CD4-positive, alpha-beta T cell treated with Interleukin-15 for 4 hours (primary cell): ENCODE measurements at places on chromosomes 1 and 21.

DNA sequence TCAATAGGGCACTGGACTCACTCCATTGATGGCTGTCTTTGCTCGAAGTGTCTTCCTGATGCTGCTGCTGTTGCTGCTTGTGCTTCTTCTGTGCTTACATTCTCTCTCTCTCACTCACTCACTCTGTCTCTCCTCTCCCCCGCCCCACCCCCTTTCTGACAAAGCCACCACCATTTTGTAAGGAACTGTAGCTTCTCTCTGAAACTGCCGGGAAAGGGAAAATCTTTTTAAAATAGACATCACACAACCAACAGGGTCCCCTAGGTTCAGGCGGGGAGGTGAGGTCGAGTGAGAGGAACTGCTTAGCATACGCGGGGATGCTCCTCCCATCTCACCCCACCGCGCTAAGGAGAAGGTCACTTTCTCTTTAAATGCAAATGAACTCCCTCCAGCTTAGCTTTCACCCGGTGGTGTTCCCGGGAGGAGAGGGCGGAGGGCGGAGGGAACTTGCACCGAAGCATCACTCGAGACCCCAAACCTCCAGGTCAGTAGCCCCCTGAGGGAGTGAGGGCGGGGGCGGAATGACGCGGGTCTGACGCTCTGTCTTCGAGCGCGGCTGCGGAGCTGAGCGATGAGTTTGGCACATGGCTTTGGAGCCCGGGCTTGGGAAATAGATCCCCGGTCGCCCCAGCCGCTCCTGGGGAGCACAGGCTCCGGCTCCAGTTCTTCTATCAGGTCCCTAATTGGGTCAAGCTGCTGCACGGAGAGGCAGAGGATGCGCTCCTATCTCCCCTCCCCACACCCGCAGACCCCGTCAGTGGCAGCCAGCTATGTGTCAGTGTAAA lies at the start of gene CCDC28B:
Gene CCDC28B, plus strand, starts transcription at position 370 of the 785 bp plus-strand sequence. CDS start 1,341 bp downstream, outside the sequence.
- DNase-seq = peak; percentile 46

DNA sequence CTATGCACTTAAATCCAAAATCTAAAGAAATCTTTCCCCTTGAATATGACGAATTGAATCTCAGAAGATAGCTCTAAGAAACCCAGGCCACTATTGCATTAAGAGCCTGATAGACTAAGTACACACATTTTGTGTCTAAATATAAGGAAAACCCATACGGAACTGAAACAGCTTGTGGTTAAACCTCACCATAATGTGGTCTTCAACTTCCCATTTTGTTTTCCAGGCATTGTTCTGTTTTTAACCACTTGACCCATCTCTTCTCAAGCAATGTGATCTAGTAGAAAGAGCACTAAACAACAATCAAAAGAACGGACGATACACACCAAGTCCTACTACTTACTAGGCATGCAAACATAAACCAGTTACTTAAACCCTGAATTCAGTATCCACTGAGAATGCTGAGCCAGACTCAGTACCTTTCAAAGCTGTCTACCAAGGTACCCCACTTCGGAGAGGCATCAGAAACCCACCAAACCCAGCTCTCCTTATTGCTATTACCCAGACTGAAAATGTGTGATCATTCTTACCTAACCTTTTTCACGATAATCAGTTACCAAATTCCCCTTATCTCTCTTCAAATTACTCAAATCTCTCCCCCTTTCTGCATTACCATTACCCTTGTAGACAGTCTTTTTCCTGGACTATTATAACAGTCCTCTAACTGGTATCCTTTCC lies 12.8 kb downstream of the OTUD7B start:
- peak; percentile 12 for DNase-seq

DNA sequence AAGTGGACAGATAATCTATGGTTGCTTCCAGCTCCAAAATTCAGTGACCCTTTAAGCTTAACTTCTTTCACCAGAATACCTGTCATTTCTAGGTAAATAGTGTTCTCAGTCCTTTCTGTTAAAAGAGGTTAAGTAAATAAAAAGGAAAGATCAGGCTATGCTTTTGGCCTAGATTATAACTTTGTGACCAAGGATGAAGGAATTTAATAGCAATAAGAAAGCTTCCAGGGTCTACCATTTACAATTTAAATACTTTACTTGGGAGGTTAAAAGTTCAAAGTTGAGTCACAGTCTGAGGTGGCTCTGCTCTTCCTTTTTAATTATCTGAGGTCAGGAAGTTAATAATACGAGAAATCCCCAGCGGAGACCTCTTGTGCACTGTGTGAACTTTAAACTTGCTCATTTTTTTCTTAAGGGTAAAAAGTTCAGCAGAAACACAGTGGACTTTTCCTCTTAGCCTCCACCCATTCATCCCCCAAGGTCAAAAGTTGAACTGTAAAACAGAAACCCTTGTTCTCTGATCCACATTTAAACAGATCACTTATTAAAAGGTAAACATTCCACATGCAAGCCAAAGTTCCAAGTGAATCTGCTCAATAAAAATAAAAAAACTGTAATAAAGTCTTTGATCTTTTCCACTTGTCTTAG lies 187.1 kb downstream of the NRIP1 start:
- DNase-seq = no peak

DNA sequence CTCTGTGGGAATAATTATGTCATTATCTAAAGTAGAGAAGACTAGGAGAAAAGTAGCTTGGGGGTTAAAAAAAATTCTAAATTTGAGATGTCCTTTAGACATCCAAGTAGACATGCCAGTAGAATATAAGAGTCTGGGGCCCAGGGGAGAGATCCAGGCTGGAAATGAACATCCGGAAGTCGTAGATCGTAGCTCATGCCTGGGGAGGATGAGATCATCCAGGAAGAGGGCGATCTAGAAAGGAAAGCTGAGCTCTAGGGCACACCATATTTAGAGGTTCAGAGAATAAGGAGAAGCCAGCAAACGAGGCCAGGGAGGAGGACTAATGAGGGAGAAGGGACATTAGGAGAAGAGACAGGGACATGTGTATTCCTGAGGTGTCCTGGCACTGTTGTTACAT lies 12.2 kb downstream of the NGF start:
- DNase-seq = no peak

DNA sequence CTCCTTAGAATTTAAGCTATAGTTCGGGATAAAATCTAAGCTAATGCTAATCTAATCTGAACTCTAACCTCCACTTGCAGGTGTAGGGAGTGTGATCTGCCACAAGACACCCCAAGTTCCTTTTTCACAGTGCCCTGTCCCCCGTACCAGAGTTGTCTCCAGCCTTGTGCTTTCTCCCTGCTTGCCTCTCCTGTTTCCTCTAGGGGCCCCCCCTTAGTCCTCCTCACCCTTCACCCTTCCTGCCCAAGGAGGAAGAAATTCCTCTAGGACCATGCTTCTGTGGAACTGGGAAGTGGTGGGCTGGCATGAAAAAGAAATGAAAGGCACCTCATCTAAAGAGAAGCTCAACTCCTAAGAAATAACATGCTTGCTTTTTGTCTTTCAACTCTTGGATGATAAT lies 50.2 kb upstream of the BCL9 start:
- DNase-seq = no peak

DNA sequence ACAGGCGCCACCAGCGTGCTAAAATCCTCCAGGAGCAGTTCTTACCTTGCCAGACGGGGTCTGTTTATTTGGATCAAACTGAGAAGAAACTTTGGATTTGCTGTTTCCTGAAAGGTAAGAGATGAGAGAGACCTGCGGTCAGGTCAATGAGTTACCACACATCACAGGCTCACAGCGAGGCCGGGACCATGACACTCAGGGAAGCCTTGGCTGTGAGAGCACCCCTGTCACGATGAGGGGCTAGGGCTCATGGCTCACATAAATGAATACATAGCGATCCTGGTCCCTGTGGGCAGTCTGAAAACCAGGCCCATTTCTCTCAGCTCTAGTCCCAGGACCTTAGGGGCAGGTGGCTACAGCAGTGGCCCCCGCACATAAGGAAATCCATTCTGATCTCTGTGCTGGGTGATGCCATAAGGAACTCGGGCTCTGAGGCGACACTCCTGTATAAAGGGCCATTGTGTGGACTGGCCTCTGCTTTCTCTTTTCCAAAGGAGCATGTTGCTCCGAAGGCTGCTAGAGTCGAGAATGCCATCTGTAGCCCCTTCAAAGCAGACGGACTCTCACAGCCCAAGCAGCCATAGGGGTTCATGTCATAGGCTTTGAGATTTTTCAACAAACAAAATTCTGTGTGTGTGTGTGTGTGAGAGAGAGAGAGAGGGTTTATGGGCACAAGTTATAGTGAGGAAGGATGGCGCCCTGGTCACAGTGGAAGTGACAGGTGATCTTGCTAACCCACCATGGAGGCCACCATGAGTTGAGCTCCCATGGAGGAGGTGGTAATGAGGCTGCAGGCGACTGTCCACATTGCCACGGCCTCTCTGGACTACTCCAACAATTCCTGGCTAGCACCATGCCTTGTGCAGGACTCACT lies 9.0 kb upstream of the SRM start:
- no peak for DNase-seq

DNA sequence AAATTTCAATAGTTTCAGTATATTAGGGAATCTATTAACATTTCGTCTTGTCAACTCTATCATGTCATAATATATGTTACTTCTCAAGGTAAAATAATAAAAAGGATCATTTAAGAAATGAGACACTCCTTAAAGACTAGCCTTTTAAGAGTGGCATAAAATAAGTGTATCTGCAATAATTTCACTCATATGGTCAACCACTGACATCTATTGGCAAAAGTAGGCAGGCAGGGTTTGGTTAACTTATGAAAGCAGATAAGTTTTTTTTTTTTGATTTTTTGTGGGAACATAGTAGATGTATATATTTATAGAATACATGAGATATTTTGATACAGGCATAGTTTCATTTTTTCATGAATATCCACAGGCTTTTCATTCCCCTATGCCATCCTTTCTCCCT lies 5.5 kb upstream of the RGS21 start:
- no peak for DNase-seq

DNA sequence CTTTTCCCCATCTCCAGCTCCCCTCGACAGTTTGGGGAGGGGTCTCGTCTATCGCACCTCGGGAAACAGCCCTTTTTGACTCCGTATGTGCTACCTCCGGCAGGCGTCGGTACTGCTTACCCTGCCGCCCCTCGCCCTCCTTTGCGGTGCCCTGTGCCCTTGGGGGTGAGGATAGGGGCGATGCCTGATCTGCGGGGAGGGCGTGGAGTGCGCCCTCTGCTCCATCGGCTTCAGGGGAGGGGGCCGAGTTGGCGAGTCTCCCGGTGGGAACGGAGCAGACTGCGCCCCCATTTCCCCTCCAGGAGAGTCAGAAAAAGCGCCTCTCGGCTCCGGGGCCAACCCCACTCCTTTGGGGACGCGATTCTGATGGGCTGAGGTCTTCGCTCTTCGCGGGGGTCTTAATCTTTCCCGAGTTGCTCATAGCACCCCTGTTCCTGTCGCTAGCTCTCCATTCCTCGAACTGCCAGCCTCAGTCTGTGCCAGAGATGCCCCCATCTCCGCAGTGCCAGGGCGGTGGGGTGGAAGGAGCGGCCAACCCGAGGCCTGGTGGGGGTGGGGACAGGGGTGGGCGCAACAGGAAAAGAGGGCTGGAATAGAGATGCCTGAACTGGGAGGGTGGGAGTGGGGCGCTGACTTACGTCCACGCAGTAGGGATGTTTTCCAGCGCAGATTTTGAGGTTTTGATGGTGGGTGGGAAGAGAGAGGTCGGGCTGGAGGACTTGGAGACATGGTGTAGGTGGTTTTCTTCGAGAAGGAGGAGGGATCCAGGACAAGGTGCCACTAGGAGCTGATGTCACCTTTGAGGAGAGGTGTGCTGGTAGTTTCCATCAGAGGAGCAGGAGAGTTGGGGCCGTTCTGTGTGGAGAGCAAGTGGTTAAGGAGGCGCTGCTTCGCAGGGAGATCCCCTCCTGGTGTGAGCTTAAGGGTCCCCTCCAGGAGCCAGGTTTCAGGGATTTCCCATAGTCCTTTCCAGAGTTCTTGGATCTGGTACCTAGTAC lies 674 bp downstream of the PPFIA4 start:
- DNase-seq = no peak

GRCh38 chr1:9891207-9891606 lies 18.9 kb downstream of the CTNNBIP1 start:
- DNase-seq = no peak

DNA sequence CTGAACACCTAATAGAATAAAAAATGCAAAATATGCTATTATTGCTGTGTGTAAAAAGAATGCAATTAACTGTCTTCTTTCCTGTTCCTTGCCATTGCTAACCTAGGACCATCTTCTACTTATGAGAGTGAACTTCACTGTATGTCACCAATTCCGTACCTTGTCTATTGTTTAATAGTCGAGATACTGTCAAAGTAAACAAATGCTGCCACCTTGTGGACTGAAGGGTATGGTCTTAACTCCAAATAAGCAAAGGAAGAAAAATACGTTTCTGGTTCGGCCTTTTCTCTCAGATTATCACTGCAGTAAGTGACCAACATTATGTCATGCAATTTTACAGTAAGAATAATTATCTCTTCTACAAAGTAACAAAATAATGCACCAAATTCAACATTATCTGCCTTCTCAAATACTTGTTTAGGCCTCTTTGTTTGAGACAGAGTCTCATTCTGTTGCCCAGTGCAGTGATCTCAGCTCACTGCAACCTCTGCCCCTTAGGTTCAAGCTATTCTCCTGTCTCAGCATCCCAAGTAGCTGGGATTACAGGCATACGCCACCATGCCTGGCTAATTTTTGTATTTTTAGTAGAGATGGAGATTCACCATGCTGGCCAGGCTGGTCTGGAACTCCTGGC lies 133.4 kb downstream of the COP1 start:
- DNase-seq = peak; percentile 46

DNA sequence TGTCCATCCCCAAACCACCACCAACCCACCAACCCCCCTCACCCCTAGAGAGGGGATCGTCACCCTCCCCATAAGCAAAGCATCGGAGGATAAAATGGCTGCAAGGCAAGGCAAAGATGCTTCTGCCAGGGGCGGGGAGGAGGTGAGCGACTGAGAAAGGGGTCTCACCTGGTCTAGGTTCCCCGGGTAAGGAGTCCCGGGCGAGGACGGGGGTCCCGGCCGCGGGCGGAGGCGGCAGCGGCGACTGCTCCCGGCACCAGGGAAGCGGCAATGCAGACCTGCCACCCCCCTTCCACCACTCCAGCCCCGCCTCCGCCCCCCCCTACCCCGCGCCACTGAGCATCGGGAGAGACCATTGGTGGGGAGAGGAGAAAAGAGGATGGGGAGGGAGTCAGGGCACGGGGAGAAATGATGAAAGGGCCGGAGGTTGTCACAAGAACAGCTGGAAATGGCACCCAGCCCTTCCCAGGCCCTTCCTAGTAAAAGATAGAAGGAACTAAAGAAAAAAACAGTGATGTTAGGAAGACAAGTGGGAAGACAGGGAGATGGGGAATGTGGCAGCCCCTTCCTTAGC lies at the start of gene SV2A:
Gene SV2A, minus strand, starts transcription at position 274 of the 574 bp plus-strand sequence. CDS start 4,004 bp downstream, outside the sequence.
- DNase-seq = peak; percentile 25

GRCh38 chr1:162892906-162893611 lies 32.1 kb upstream of the CCDC190 start:
- no peak for DNase-seq

GRCh38 chr1:167663002-167663772 lies 33.2 kb downstream of the RCSD1 start:
- DNase-seq = no peak

- DNase-seq = no peak
Observed at GRCh38 chr1:14852291-14852690, 253.8 kb downstream of the KAZN start.

DNA sequence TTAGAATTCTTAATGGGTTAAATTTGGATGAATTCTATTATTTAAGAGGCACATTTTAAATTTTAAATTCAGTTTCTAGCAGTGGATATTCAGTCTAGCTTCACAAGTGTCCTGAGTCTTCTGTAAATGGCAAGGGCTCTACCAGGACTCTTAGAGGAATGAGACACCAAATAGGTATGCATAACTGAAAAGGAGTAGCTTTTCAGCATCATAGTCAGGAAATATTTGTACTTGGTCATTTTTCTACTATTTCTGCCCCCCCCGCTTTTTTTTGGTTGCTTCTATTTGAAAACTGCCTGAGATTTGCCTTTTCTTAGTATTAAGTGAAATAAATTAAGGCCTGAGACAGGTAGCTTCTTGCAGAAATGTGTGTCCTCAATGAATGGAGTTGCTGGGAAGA lies 80.2 kb downstream of the MAST2 start:
- DNase-seq = no peak
